ENCODE measurements at places on chromosomes 5 and 9.

- peak; percentile 14 for DNase-seq
These were observed 34.8 kb downstream of the BOD1 start for GRCh38 chr5:173581408-173582215.

DNA sequence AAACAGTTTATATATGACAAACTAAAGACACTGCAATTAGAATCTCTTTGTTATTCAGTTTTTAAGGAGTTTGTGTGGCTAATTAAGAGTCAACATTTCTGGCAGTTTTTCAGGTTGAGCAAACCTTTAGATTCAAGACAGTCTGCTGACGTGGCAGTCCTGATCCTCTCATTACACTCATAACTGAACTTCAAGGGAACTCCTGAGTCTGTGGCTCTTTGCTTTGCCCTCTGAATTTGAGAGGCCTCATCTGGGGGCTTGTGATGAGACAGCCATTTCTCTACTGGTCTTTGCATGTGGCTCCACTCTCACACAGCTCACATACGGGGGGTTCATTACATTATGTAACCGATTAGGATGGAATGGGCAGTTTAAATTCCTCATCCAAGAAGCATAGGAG, 182.9 kb upstream of the MEF2C start:
- no peak for DNase-seq

DNA sequence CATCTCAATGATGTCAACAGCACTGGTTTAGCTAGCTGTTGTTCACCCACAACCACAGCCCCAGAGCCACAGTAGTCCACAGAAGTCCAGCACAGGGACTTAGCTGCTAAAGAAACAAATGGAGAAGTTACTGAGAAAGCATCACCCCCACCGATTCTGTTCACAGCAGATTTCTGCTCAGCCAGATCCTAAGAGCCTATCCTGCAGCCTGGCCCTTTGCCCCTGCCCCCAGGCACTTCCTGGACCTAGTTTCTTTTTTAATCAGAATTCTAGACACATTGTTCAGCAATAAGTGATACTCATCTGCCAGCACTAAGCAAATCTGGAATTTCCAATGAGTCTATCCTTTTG, 7.4 kb downstream of the B4GALT1 start:
- DNase-seq: no peak

GRCh38 chr9:68585034-68585761, 44.5 kb upstream of the TMEM252 start:
- DNase-seq: no peak

DNA sequence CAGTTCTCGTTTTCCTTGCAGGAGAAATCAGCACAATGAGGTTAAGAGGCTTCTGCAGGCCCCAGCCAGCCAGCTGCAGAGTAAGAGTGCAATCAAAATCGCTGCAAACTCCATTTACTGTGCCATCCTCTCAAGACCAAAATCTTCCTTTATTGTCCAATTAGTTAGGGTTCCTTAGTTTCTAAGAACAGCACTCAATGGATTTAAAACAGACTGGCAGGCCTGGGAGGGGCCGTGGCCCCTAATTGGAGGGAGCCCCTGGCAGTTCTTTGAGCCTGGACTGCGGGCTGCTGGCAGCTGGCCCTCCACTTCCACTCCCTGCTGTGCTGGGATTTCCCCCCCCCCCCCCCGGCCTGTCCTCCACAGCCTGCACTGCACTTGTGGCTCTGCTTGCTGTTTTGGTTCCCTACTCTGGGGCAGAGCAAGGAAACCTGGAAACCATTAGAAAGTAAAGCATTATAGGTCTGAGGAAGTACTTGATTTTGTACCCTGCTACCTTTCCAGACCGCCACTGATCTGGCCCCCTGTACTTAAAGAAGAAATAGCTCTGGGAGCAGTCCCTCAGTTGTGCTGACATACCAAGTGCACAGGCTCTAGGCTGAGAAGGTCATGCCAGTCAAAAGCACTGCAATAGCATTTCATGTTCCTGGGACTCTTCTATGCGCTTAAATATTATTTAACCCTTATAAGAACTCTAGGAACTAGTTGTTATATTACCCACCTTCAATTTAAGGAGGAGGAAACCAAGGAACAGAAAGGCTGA, 129.0 kb downstream of the APBA1 start:
- no peak for DNase-seq

DNA sequence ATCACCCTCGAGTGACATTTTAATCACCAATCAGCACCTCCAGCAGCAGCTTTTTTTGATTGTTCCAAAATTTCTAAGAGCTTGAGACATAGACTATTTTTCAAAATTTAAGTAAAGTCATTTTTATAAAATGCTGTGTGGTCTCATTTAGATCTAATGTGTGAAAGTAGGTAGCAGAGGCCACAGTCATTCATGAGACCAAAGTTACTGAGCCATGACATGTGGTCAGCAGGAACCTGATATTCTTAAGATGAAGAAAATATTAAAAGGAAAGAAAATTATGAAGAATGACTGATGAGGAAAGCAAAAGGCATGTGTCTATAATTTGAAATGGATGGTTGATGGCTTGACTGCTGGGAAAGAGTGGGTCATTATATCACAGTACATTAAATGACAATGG, 7.2 kb downstream of the FREM1 start:
- DNase-seq: no peak

DNA sequence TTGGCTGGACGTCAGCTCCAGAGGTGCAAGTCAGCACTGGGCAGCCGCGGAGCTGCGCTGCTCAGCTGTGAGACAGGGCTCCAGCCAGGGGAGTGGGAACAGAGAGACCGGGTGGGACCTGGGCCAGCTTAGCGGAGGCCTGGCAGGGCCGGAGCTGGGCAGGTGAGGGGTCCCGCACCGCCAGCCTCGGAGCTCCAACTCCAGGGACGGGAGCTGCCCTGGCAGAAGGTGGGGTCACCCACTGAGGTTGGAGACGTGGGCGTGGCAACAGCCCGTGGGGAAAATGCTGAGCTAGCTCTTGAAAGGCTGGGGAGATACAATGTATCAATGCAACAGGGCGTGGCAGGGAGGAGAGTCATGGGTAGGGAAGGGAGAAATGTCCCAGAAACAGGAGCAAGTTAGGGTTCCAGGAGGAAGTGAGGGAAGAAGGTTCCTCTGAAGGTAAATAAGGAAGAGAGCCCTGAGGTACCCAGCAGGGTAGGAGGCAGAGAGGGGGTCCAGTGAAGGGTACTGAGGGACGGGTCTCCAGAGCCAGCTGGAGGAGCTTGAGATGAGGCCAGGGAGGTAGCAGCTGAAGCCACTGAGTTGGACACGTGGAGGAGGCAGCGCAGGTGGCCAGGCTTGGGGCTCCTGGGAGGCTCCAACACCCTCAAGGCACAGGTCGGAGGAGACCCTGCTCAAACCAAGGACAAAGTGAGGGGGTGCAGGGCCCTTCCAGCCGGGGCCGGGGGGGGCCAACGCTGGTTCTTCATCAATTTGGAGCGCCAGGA, 736 bp upstream of the NKD2 start:
- no peak for DNase-seq

DNA sequence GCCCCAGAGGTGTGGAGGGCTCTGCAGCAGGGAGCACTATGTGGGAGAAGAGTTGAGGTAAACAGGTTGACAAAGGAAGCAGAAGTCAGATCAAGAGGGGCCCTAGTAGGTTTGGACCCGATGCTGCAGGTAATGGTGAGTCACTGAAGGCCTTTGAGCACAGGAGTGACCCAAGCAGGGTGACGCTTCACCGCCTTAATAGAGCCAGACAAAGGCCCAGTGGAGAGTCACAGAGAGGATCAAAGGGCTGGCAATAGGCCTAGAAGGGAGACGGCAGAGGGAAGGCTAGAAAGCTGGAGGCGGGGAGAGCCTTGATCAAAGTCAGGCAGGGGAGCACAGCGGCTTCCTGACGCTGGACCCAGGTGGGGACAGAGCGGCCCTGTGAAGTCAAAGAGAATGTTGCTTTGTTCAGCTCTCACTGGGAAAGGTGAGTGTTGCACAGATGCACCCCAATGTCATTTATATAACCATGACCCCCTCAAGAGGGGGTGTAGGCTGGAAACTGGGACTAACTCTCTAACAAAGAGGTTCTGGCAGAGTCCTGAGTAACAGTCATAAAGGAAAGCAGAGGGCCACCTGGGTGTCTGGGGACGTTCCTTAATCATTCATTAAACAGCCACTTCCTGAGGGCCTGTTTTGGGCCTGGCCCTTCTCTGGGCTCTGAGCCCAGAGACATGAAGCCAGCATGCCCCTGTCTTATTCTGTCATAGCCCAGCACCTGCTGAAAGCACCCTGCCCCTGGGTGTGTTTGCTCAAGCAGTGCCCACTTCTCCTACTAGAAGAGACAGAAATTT, 9.8 kb upstream of the CPLX2 start:
- no peak for DNase-seq

- DNase-seq: no peak
These were observed 65.2 kb downstream of the JMY start for GRCh38 chr5:79301046-79301712.

GRCh38 chr5:107372723-107373450, 297.9 kb downstream of the EFNA5 start:
- DNase-seq: no peak

- no peak for DNase-seq
These were observed 72.9 kb downstream of the IQGAP2 start for GRCh38 chr5:76475936-76476335.

DNA sequence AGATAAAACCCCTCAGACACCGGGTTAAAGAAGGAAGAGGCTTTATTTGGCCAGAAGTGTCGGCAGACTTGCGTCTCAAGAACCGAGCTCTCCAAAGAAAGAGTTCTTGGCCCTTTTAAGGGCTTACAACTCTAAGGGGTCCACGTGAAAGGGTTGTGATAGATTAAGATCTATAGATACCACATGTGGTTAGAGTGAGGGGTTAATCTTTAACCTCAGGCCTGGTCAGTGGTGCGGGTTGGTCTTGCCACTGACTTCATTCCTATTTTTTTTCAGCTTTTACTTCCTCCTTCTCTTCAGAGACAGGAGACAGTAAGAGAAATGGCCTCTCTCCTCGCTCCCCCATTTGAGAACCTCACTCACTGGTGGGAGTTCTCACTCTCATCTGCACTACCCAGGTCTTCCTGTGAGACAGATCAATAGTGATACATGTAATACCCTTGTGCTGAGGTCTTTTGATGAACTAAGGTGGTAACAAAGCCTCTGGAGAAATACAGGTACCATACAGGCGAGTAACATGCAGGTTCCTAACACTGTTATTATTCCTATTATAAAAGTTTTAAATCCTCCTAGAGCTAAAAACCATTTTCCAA, 52.4 kb upstream of the COX7C start:
- DNase-seq: no peak

DNA sequence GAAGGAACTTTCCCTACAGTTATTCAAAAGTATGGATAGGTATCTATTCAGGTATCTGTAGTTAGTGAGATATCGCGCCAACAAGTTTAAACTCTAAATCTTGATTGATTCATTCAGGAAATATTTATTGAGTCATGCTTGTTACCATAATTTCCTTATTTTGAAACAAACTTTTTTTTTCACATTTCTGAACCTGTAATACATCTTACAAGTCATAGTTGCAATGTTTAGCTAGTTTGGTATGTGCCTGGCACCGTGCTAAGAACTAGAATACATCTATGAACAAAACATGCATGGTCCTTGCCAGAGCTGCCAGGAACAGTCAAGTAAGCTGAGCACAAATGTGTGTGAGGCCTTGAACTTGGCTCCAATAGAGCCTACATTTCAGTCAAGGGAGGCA, 226.4 kb downstream of the PCSK5 start:
- no peak for DNase-seq

DNA sequence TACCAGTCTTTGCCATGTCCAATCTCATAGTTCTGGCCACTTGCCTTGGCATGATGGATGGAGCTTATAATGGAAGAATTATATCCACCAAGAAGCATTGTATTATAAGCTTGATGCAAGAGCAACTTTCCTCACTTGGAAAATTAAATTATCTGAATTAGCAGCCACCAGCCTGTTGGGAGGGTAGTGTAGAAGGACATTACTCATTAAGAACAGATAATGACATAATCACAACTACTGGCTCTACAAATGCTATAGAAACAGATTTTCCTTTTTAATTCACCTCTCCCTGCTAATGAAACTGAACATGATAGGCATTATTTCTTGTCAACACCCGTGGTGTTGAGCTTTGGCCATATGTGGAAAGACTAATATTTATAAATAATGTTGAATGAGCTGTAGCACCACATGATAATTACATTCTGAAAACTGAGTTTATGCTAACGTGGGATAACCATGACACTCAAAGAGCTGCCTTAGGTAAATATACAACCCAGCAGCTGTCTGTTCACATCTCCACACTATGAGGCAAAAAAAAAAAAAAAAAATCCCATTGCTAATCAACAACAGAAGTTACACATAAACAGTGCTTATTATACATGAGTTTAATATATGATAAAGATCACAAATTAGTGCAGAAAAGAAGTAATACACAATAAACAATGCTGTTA, 48.1 kb upstream of the NR4A3 start:
- no peak for DNase-seq
